ENCODE measurements at places on chromosomes 12 and 14.

DNA sequence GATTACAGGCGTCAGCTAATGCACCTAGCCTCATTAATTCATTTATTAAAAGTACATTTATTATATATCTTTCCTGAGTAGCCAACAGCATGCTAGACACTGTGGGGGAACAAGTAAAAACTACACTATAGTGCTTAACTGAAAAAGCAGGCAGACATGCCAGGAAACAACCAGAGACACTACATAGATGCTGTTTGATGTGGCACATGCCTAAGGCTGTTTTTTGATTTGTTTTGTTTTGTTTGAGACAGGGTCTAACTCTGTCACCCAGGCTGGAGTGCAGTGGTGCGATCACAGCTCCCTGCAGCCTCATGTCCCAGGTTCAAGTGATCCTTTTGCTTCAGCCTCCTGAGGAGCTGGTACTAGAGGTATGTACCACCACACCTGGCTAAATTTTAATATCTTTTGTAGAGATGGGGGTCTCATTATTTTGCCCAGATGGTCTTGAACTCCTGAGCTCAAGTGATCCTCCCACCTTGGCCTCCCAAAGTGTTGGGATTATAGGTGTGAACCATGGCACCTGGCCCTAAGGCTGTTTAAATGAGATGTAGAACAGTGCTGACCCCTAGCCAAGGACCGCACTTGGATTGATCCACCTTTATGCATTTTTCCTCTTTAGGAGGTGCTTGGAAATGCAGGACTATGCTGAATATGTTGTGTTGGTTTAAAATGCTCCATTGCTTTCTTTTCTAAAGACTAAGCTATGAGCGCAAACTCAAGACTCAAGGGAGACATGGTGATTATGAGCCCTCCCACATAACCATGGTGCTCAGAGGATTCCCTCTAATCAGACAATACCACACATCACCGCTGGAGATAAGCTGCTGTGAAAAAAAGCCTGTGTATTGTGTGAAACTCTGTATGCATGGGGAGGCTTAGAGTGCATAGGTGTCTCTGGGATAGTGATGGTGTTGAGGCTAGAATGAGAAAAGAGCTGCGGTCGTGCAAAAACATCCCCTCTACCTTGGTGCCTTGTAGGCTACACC lies 10.5 kb upstream of the C14orf93 start:
- no peak for DNase-seq

GRCh38 chr12:84913129-84913515 lies 523 bp upstream of the SLC6A15 start:
- DNase-seq = no peak

DNA sequence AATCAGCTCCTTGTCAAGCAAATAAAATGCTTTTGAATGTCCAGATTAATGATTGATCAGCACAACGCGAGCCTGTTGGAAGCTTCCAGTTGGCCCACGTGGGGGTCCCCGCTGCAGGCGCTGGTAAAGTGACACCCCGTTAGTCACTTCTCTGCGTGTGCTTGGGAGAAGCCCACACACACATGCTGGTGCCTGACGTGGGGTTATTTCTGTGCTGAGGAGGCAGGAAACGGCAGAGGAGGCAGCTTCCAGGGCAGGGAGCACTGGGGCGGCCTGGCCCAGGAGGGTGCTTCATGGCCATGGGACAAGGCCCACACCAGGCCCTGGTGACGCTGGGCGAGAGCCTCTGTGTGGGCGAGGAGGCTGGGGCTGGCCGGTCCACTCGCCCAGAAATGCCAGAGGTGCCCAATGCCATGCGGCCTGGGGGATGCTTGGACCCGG lies 101.5 kb downstream of the KIF26A start:
- no peak for DNase-seq

DNA sequence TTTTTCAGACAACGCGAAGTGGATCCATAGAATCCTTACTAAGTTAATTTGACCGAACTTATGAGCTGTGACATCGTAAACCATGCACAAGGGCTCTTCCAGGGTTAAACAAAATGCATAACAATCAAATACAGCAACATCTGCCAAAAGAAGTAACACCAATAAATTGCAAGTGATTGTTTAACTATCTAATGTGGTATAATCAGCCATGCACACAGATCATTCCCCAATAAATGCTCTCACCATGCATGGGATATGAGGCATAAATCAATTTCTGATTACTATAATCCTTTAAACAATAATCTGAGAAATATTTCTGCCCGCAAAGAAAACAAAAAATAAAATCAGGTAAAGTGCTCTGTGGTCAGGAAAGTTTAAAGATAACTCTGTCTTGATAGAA lies 7.7 kb upstream of the PLEKHG7 start:
- DNase-seq = no peak

- no peak for DNase-seq
These were observed 57.9 kb downstream of the FUT8 start for GRCh38 chr14:65470404-65470880.

DNA sequence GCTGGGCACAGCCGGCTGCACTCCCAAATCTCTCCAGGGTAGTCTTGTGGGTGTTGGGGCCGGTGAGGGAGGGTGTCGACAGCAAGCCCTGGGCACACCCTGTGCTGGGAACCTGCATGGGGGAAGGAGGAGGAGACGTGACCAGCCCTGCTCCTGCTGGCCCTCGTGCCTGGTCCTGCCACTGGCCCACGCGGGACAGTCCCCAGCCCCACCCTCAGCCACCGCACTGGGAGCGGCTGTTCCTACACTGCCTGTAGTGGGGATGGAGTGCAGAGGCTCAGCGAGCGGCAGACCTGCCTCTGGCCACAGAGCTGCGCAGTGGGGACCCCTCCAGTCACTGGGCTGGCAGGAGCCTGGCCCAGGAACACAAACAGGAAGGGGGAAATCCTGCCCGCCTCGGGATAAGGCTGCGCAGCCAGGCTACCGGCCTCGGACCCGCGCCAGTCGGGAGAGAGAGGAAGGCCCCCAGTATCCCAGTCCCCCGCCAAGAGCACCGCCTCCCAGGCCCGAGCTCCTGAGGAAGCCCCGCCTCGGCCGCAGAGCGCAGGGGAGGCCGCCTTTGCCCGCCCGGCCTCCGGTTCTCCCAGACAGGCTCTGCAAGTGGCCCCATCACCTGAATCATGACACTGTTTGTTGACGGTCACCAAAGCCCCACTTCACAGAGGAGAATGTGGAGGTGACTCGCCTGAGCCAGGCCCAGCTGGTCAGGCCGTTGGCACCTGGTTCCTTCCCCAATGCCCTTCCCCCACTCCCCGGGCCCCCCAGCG lies 10.6 kb downstream of the AHNAK2 start:
- no peak for DNase-seq

DNA sequence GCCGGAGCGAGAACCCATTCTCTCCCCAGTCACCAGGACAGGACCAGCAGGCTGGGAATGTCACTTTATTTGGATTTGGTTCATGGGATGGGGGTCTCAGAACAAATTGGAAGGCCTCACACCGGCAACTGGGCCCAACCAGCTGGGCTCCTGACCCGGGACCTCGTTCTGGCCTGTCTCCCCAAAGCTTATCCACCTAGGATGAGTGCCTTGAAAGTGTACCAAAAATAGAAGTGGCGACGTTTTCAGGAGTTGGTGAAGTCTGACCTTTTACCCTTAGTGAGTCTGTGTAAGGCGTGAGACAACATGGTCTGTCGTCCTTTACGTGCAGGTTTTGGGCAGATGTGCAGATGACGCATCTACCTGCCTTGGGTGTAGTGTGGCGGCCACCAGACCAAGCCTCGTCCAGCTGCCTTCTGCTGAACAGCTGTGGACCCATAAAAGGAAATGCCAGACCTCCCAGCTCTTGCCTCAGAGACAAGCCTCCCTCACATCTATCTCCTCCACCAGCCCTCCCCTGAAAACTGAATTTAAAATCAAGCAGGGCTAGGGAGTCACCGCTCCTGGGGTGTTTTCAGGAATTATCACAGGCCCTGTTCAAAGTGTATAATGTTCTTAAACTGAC lies 36.6 kb upstream of the CLMN start:
- no peak for DNase-seq

- DNase-seq = no peak
These were observed 29.4 kb upstream of the PPP2R5C start for GRCh38 chr14:101732118-101732517.
